Stimulated activated CD8-positive, alpha-beta memory T cell treated with anti-CD3 and anti-CD28 coated beads, Interleukin-15, amount 100 ng/mL, for 4 hours (primary cell): ENCODE measurements at places on chromosomes 4 and X.

DNA sequence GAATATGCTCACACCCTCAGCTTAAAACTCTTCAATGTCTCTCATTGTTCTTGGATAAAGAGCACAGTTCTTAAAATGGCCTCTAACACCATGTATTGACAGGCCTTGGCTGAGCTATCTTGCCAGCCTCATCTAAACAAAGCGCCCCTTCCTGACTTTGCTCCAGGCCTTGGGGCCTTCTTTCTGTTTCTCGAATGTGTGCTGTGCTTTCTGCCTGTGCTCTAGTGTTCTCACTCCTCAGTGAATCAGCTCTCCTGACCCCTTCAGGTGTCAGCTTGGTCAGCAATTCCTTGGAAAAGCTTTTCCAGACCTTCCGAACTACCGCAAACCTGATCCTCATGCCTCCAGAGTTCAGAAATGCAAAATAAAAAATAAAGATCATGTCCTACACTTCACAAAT, 346.3 kb upstream of the FSTL5 start:
- DNase-seq = no peak

DNA sequence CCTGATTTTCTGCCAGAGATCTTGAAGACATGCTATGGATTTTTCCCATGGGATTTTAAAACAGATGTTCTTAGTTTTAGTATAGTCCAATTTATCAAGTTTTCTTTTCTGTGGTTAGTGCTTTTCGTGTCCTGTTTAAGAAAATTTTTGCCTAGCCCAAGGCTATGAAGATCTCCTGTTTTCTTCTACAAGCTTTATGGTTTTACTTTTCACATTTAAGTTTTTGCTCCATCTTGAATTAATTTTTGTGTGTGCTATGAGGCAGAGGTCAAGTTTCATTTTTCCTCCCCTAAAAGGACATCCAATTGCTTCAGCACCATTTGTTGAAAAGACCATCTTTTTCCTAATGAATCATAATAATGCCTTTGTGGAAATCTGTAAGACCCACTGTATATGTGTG, 65.6 kb downstream of the POLR2B start:
- DNase-seq = no peak

DNA sequence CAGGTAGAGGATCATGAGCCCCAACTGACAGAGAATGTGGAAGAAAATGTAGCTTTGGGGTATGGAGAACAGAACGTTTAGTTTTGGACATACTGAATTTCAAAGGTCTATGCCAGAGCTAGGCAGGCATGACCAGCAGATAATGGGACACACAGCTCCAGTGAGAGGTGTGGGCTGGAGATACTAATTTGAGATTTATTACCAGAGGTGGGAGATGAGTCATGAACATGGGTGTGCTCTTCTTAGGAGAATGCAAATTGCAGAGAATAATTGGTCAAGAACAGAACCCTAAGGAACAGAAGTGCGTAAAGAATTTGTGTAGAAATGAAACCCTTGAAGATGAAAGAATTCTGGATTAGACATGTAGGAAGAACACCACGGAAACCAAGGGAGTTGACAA, 125.2 kb downstream of the PACRGL start:
- DNase-seq = no peak

GRCh38 chr4:76160355-76160754, 12.2 kb upstream of the NUP54 start:
- DNase-seq = no peak

DNA sequence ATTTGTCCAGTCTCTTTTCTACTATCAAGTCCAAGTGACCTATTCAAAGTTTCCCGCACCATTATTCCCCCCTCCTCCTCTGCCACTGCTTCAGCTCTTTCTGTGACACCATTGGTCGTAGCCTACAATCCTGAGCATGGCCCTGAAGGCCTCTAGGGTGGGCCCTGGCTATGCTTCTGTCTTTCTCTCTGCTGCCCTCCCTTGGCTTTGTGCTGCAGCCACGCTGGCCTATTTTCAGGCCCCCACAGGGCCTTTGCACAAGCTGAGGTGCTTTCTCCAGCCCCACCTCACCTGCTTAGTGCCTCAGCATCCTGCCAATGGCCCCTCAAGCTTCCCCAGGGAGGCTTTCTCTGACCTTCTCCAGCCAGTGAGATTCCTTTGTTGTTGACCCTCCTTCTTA, 156.5 kb downstream of the NHS start:
- no peak for DNase-seq

DNA sequence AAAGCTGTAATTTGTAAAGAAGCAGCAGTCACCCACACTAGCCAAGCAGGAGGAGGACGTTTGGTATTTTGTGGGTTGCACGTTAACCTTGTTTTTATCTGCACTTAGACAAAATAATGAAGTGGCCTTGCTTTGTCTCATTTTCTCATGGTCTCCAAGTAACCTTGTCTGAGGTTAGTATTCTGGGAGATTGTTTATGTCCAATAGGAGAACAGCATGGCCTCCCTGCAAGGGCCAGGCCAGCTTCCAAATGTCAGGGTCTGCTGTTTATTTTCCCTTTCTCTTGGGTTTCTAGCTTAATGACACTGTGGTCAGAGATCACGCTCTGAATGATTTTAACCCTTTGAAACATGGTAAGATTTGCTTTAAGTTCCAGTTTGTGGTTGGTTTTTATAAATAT, 29.9 kb downstream of the PNMA6E start:
- no peak for DNase-seq

GRCh38 chr4:80154545-80154933, 42.8 kb upstream of the PRDM8 start:
- no peak for DNase-seq

DNA sequence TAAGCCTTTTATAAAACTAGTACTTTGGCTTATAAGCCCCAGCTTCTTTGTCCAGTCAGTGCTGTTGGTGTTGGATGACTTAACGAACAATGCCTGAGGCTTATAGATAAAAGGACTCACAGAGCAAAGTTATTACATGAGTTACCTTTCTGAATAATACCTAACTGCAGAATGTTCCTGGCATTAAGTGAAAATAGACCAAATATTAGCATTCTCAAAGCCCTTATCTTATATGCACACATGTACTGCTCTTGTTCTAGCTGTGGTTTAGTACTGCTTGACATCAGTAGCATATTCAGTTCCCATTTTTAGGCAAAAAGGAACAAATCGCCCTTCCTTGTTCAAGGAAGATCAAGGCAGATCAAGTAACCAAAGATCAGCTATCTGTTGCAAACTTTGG, 131.6 kb downstream of the ZNF330 start:
- DNase-seq = no peak

GRCh38 chr4:9762823-9763475, 18.5 kb upstream of the DRD5 start:
- no peak for DNase-seq

GRCh38 chrX:136767104-136767941, 13.4 kb downstream of the ARHGEF6 start:
- DNase-seq = no peak

DNA sequence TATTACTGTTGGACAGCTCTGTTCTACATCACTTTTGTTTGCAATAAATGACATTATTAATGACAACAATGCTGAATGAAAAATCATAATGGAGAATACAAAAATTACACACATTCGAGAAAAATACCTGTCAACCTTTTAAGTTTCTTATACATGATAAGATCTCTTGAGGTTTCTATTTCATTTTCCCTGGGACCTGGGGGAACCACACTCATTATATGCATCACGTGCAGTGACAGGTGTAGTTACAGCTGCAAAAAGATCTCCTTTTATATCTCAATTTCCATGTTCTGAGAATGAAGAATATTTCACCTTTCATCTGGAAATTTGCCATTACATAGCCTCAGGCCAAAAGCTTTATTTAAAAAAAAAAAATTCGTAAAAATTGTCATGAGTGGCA, 1347.0 kb upstream of the AGA start:
- DNase-seq = no peak

- DNase-seq = peak; percentile 3
Observed at GRCh38 chrX:119118780-119119395, 8.7 kb downstream of the KIAA1210 start.

DNA sequence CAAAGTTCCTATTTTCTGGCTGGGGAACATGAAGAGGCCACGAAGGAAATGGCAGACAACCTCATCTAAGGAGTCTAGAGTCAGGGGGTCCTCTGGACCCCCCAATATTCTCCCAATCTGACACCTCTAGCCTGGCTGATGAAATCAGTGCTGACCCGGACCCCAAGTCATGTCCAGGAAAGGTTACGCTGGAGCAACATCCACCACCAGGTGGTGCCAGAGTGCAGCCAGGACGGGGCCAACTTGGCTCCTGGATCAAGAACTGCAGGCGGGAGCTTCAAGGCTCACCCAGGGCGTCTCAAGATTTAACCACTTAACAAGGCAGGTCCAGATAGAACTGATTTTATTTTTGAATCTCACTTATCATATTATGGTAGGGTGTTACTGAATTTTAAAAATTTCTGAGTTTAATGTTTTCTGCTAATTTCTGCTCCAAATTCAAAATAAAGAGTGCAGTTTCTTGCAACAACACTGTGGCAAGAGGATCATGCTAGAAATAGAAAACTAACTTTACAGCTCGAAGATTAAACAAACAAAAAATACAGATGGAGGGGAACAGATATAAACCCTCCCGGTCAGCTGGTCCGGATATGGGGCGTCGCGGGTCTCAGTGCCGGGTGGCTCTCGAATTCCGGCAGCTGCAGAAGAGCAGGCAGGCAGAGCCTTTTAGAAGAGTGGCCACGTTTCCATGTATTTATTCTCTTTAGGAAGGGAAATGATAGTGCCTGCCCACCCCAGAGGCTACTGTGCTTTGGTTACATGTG, 135.5 kb downstream of the AFAP1 start:
- DNase-seq = peak; percentile 65

DNA sequence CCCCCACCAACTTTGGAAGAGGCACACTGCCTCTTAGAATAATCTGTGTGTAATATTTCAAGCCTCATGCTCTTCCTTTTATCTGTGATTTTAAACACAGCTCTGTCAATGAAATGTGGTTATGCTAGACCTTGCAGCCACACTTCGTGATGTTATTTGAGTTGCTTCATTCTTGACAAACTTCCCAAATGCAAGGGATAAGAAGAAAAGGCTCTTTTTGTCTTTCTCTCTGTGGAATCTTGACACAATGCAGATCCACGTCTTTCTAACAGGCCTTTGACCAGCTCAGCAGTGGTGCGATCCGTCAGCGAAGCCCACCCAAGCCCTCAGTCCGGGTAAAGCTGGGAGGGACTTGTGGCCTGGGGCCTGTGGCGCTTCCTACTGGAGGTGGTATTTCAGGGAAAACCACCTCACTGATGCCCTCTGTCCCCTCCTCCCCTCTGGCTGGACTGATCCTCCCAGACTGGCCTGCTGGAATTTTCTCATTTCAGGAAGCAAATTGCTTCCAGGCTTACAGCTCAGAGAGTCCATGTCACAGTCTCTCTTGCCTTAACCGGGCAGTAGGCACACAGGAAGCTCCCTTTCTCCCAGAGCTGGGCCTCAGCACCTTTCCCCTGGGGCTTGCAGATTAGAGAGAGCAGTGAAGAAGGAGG, 19.5 kb upstream of the CCKAR start:
- no peak for DNase-seq

DNA sequence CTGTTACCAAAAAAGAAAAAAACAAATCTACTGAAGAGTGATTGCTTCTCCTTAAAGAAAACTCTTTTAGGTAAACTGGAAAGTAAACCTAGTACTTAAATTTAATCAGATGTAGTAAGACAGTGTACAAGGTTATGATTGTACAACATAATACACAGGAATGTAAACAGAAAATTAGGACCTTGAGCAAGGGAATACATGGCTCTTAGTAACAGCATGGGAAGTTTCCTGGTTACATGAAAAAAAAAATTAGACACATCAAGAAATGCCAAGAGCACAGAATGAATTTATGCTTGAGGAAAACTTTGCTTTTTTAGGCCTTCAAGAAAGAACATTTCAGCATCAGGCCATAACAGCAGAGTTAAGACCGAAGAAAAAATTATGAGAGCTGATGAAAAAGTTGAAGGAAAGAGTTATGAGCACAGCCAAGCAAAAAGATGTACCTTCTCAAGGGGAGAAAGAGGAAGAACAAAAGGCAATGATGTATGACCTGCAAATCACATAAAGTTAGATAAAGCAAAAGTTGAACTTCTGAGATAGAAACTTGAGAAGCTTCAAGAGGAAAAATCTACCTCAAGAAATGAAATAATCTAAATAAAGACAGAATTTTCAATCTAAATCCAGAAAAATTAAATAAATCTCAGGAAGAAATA, 311.6 kb downstream of the GALNTL6 start:
- DNase-seq = no peak

GRCh38 chr4:73853718-73854473, 800 bp downstream of the PF4V1 start:
- DNase-seq = no peak

DNA sequence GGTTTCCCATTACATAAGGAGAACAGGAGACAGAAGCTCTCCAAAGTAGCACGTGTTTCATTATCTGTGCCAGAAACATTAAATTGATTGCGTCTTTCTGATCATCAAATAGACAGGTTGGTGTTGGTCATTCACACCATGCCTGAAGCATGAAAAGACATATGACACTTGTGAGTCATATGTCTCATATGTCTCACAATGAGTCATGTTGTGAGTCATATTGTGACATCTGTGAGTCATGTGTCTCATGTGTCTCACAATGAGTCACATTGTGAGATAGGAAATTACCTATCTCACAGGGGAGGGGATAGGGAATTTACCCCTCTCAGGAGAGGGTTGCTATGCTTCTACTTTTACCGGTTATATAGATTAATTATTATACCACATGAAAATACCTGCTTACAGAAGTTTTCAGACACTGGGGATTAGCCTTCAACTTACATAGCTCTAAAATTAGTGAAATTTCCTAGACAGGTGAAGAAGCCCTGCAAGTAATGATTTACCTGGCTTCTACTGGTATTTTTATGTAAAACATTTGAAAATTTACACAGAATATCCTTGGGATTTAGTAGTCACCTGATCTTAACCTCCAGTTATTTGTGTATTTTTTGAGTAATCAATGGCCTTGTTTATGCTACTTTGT, 80.8 kb downstream of the NPFFR2 start:
- DNase-seq = no peak

- DNase-seq = no peak
Observed at GRCh38 chr4:38670939-38671591, 7.1 kb downstream of the KLF3 start.

DNA sequence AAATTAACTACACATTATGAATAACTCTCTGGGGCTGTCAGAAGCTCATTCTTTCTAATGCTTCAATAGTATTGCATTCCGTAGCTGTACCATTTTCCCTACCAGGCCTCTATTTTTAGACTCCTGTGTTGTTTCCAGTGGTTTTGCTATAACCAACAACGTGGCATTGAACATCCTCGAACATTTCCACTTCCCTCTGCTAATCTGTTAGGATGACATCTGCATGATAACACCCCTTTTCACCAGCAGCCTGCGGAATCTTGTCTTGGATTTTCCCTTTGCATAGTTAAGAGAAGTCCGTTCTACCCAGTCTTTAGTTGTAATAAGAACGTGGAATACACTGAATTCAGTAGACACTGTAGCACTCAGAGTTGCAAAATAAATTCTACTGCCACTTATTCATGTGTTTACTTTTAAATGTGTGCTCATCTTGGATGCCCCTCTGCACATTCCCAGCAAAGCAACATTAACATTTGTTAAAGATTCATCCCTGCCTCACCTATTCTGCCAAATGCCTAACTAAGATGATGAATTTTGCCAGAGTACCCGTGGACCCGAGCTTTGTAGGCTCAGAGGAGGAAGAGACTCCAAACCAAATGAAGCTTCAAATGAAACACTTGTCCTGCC, 55.6 kb downstream of the SEL1L3 start:
- no peak for DNase-seq
